Esophagus squamous epithelium (tissue), 5 donors: ENCODE measurements at places on chromosomes 2 and 18.
A peak's percentile ranks its signal among the peaks of the same experiment; 100 is the strongest.

GRCh38 chr2:127084611-127085316 is 22.2 kb downstream of the BIN1 start:
- DNase-seq: no peak

DNA sequence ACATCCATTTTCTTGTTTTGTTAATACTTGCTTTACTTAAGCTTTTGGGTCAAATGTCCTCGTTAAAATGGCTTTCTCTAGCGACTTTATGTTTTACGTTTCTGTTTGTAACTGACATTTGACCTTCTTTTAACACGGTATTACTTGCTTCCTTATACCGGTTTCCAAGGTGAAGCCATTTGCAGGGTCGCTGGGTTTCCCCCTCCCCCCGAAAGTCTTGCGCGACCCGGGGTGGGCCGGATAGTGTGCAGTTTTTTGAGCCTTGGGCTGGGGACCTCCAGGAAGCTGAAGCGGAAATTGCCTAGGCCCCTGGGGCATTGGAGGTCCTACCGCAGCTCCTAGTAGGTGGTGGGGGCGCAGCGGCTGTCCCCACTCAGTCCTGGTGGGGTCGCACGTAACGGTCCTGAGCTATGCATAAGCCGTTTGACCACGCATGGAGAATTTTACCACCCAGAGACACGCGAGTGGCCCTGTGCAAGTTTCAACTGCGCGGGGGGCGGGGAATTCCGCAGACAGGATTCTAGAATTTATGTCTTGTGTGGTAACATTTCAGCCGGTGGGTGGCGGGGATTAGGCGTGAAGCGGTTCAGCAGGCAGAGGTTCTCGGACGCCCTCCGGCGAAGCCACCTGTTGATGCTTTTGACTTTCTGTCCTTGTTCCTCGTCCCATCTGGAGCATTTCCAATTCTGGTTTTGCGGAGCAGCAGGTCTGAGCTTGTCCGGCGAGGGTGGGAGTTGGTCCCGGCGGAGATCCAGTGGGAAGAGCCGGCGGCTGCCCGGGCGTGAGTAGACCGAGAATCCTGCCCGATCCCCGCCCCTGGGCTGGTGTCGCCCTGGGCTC is 2.4 kb downstream of the CFLAR start:
- peak; percentile 59 for DNase-seq

DNA sequence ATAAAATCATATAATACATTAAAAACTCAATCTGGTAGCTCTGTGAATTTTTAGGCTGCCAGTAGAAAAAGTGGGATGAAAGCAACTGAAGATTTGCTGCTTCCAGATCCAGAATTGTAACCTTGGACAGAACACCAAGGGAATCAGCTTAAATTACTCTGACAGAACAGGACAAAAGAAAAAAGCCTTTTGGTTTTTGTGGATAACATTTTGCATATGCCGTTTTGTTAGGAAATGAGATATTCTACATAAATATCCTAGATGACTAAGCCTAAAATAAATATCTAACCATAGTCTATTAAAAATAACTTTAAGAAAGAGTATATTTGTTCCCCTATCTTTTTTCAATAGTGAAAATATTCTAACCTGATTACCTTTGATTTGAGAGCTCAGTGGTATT is 148.7 kb upstream of the DOCK10 start:
- DNase-seq: no peak

GRCh38 chr18:62164310-62164709 is 22.5 kb downstream of the PIGN start:
- DNase-seq: no peak

DNA sequence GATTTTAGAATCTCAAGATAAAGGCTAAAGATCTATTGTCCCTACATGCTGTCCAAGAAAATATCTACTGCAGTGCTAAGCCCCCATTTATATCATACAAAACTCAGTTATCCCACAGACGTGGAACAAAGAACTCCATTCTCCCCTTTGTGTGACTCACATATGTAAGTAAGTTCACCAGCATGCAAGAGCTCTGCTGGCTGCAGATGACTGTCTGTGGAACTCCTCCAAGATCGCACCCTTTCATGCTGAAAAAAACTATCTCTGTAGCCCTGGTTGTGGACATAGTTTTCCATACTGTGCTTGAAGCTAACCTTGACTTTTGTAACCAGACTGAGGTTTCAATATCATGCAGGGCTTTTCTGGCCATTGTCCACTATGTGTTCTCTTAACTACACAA is 207.1 kb downstream of the ZNF521 start:
- DNase-seq: no peak

- DNase-seq: no peak
These were observed 34.9 kb upstream of the LCLAT1 start for GRCh38 chr2:30412047-30412683.

DNA sequence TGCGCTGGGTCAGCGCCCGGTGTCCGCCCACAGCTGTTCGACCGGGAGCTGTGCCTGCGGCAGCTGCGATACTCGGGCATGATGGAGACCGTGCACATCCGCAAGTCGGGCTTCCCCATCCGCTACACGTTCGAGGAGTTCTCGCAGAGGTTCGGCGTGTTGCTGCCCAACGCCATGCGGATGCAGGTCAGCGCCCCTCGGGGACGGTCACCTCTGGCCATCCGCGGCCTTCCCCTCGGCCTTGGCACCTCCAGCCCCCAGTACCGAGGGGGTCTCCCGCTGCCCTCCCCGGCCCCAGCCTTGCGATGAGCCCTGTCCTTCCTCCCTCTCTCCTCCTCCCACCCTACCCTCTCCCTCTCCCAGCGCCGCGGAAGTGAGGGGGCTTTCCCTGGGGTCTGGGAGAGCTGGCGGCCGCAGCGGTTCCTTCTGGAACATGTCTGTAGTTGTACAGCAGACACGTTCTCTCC is 53.2 kb upstream of the GPR17 start:
- DNase-seq: no peak

DNA sequence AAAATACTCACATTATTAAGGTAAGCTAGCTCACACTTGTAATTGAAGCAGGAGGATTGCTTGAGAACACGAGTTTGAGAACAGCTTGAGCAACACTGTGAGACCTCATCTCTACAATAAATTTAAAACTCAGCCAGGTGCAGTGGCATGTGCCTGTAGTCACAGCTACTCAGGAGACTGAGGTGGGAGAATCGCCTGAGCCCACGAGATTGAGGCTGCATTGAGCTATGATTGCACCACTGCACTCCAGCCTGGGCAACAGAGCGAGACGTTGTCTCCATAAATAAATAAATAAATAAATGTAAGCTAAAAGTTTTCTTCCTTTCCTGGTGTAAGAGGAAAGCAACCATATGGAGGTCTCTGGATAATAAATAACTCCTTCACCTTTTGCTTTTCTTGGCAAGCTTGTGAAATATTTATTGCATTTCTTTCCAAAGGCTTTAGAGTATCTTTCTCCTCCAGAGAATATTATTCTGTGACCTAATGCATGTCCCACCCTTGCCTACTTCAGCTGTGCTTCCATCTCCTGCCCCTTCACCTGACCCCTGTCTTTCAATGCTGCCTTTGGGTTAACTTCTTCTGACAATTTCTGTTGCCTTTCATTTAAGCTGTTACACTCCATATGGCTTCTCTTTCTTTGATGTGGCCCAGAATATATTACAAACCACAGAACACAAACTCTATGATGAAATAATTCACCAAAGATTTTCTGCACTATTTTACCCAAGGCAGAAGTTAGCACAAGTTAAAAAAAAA is 280.7 kb upstream of the RND3 start:
- no peak for DNase-seq
